ENCODE measurements at places on chromosomes 1 and 21.

DNA sequence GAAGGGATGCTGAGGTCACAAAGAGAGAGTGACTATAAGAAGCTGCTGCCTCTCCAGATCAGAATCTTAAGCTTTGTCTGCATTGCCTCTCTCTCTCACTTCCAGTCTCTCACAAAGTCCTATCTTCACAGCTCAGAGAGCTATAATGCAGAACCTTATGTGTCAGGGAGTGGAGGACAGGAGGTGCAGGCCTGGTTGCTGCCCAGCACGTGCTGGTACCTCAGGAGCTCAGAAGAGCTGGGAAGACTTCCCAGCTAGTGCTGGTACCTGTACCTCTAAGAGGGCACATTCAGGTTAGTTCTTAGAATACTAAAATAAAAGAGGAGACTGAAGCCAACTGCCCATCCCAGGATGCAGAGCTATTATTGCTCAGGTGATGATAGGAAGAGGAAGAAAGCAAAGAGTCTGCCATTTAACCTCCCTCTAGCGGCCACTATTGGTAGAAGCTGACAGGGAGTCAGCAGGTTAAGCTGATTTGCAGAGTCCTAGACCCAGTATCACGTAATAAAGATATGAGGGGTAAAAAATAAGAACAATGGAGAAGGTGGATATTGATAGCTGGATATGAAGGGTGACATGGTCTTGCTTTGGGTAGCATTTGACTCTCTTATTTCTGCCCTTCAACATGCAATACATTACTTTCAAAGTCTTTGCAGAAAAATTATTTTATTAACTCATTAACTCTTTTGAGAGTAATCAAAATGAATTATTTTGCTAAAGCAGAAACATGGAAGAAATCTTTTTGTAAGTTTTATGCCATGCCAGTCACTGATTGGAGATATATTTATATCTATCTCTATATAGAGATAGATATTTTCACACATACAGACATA is 138.1 kb upstream of the HMCN1 start:
- peak; percentile 68 for DNase-seq

GRCh38 chr1:66402194-66402593 is 131.8 kb upstream of the SGIP1 start:
- DNase-seq = peak; percentile 47

- peak; percentile 72 for DNase-seq
These were observed 78.9 kb downstream of the CD247 start for GRCh38 chr1:167439301-167439988.

- peak; percentile 78 for DNase-seq
These were observed 9.8 kb upstream of the PHACTR4 start for GRCh38 chr1:28359592-28360239.

DNA sequence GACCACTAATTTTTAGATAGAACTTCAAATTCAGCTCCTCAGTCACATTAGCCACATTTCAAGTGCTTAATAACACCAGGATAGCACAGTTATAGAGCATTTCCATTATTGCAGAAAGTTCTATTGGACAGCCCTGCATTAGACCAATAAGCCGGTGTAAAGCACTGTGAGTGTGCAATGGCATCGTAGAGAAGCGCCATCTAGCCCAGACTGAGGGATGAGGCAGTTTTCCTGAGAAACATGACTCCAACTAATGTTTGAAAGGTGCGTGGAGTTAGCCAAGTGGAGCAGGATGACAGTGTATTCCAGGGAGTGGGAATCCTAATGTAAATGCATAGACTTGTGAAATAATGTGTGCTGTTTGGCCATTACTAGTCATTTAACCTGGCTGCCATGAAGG is 7.7 kb downstream of the RPE65 start:
- peak; percentile 3 for DNase-seq

- peak; percentile 37 for DNase-seq
These were observed 113.6 kb downstream of the LRRC40 start for GRCh38 chr1:70091811-70092210.

- DNase-seq = no peak
These were observed 16.9 kb downstream of the PFKFB2 start for GRCh38 chr1:207069858-207070506.

- no peak for DNase-seq
These were observed 80.6 kb downstream of the LBR start for GRCh38 chr1:225347123-225347683.

Data from foreskin fibroblast (primary cell).